ENCODE measurements at places on chromosomes 1 and 21.

DNA sequence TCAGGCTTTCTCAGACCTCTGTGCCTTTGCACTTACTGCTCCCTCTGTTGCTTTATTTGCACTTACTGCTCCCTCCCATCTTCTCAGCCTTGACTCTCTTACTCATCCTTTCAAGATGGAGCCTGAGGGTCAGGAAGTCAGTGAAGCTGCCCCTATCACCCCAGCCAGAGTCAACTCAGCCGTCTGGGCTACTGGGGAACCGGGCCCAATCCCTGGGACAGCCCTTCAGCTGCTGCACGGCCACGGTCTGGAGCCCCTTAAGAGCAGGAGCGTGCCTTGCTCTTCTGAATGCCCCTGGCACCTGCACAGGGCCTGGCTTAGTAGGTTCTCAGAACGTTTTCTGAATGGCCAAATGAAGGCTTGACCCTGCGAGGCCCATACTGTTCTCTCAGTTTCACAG lies 244.4 kb downstream of the FOXD2 start:
- no peak for DNase-seq

DNA sequence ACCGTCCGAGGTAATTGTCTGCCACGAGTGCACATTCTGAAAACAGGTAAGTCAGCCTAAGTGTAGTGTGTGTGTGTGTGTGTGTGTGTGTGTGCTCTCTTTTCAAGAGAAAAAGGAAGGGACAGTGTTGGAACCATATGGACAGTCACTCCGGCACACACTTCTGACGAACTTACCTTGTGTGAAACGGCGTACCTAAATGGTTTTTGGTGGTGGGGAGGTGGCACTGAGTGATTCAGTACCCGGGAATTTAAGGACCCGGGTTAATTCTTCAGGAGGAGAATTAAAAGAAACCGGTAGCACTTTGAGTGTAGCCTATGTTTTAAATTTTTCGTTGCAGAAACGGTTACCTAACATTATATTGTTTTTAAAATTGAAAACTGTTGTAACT lies 286 bp downstream of the ODR4 start:
- DNase-seq = no peak

DNA sequence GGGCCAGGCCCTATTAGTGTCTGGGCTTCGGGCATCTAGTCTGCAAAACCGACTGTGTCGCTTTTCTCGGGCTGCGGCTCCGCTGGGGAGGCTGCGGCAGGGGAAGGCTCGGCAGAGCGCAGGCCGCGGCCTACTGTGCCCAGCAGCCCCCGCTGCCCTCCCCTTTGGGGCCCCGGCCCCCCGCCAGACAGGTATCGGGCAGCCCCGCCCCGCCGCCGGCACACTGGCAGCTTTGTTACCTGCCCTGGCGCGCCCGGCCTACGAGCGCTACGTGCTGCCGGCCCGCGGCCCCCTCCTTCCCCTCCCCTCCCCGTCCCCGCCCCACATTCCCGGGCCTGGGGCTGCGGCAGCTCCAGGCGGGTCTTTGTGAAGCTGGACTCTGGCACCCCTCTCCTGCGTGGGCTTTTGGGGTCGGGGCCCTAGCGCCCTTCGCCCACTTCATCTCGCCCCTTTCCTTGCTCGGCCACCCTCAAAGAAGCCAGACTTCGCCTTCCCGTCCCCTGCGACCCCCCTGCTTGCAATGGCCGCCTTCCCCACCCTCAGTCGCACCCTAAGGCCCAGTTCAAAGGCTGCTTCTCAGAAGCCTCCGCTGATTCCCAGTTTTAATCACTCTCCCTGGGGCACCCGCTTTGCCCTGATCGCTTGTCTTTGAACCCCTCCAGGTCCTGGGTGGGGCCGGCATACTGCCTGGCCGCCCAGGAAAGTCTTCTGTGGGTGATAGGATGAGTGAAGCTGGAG lies 48.9 kb upstream of the SLC2A1 start:
- no peak for DNase-seq

DNA sequence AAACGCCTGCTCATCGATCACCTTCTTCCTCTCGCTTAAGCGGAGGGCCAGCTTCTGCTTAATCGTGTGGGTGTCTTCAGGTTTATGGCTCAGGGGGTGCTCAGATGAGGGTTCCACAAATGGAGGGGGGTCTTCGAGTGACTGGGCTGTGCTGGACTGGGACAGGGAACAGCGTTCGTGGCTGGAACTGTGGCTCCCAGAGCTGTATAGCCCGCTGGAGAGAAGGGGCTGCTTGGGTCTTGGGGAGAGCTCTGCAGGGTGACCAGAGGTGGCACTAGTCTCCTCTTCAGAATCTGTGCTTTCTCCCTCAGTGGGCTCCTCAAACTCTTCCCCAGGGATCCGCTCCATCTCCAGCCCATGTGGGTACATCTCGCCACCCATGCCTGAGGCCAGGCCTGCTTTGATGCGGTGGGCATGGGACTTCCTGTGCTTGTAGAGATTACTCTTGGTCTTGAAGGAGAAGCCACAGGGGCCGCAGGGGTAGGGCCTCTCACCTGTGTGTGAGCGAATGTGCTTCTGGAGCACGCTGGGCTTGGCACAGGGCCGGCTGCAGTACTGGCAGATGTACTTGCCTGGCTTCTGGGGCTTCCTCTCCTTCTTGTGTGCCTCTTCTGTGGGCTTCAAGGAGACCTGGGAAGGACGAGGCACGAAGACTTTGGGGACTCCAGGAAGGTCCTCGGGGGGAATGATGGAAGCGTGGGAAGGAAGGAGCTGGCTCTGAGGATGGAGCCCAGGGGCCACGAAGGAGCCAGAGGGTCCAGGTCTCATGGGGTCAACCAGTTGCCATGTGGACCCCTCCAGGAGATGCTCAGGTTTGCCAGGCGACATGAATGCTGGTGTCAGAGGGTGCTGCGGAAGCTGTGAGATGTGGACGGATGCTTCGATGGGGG lies 99.4 kb upstream of the EDN2 start:
- no peak for DNase-seq
